Activated naive CD4-positive, alpha-beta T cell treated with anti-CD3 and anti-CD28 coated beads, Interleukin-2, amount 50 U/mL, for 16 hours (primary cell): ENCODE measurements at places on chromosomes 2 and 18.

DNA sequence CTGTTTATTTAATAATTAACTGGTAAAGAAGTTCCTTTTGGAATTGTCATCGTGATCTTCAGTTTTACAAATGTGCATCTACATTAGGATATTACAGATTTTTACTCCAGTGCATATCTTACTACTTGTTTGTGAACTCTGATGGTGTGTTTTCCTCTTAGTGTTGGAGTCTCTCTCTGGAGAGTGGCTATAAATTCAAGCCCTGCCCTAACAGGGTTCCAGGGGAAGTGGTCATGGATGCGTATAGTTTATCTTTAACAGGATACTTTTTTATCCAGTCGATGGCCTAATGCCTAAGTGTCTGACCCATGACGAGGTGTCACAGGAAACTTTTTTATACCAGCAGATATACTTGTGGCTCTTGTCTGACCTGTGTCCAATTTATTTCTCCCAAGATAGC lies 75.4 kb downstream of the CHN1 start:
- DNase-seq: no peak

DNA sequence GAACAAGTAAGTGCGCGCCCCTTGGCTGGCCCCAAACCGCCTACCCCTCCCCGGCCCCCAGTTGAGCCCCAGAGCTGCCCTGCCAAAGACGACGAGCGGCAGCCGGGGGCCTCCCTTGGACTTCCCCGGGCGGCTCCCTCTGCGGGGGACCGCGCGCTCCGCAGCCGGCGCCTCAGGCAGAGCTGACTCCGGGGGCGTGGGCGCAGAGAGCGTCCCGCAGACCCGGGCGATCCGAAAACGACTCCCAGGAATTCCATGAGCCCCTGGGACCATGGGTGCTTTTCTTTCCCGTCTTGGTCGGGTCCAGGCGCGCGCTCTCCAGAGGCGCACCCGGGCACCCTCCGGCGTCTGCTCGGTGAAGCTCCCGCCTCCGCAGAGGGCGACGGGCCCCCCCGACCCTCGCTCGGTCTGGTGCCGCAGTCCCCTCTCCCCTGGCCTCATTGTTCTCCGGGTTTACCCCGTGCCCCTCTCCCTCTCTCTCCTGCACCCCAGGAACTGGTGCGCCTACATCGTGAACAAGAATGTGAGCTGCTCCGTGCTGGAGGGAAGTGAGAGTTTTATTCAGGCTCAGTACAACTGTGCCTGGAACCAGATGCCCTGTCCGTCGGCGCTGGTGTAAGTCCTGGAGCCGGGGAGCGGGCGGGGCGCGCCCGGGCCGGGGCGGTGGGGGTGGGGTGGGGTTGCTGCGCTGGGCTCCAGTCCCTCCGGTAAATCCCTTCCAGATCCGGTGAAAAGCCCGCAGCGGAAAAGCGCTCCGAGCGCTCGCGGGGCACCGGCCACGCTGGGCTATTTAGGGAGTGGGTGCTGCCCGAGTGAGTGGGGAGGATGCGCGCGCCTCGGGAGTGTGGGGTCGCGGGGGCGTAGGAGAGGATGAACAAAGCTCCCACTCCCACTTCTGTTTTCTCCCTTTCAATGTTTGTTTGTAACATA lies 776 bp downstream of the EMILIN2 start:
- peak; percentile 31 for DNase-seq

GRCh38 chr2:15939854-15940660 lies at the start of gene MYCN:
MYCN (plus strand) TSS chr2:15940550; CDS start chr2:15942065, 1,515 bp downstream.
- DNase-seq: peak; percentile 56

GRCh38 chr2:172513524-172513900 lies 42.4 kb upstream of the PDK1 start:
- DNase-seq: no peak

DNA sequence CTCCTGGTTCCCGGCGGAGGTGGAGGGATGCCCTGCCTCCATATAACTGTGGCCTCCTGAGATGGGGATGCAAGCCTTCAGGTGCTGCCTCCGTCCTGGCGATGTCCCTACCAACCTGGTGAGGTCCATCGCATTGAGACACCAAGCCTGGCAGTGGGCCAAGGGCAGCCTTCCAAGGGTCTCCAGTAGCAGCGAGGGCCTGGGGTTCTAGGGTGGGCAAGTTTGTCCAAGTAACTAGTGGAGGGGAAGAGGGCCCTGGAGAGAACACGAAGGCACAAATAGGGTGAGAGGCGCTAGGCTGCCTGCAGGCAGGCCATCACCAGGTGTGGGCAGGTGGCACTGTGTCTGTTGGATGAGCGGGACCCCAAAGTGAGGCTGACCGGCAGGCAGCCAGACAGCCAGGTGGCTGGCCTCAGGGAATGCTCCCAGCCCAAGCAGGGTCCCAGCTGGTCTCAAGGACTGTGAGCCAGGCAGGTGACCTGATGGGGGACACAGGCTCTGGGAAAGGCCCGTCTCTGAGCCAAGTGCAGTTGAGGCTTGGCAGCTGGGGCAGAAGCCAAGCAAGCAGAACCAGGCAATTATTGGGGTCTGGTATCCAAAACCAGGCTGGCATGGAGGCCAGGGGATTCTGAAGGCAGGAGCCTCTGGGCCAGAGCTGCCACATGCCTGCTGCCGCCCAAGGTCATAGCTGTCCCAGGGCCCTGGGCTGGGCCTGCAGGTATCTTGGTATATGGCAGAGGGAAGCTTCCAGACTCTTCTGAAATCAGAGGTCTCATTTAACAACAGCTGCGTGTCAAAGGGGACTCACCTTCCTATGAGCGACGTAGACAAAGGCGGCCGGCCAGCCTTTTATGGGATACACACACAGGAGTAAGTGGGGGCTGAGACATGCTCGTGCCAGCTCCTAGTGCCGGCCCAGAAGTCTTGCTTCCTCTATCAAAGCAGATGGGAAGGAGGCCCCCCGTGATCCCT lies 23.4 kb downstream of the RAMP1 start:
- no peak for DNase-seq

GRCh38 chr2:95052307-95052706 lies 26.8 kb downstream of the MAL start:
- DNase-seq: no peak

DNA sequence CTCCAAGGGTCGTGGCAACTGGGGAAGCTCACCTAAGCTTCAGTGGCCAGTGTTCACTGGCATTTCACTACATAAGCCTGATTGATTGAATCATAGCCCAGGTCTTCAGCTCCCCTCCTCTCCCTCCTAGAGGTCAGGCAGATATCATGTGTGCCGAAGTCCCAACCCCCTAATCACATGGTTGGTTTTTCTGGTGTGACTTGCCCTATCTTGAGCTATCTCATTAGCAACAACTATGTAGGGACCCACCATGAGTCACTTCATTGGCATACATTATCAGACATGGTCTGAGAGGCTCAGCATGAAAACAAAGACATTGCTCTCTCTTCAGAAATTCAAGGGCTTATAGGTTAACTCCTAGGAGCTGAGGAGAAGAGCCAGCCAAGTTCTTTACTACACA lies 76.8 kb downstream of the LYPD1 start:
- no peak for DNase-seq

DNA sequence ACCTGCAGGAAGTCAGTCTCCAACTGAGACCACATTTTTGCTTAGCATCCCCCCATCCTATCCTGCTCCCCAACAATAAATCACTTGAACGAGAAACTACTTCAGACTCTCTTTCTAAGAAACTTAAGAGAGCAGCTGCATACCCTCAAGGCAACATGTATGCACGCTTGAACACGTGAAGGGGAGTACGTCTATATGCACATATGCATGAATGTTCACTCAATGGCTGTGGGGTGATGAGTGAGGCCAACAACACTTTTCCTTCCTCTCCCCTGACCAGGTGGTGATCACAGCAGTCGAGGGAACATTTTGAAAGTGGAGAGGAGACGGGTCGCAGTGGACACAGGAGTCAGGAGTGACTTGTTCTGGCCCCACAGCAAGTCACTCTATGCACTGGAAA lies 79.8 kb upstream of the LPIN2 start:
- no peak for DNase-seq

GRCh38 chr2:237256887-237257286 lies 157.1 kb downstream of the COL6A3 start:
- DNase-seq: no peak

GRCh38 chr18:58862851-58863538 lies 1.7 kb upstream of the ZNF532 start:
- peak; percentile 20 for DNase-seq

DNA sequence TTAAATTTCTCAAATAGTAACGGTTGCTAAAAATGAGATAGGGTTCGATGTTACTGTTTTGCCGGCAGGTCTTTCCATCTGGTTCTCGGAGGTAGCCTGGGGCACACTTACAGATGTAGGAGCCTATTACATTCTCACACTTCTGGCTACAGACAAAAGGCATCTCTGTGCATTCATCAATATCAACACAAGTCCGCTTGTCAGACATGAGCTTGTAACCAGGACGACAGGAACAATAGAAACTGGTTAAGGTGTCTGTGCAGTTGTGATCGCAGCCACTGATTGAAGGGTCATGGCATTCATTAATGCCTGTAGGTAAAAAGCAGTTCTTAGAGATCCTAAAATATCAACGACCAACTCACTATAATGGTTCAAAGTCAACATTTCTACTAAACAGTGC lies 116.3 kb downstream of the DHRS9 start:
- DNase-seq: no peak

- DNase-seq: no peak
These were observed 233.0 kb downstream of the ACTR3 start for GRCh38 chr2:114122930-114123329.

DNA sequence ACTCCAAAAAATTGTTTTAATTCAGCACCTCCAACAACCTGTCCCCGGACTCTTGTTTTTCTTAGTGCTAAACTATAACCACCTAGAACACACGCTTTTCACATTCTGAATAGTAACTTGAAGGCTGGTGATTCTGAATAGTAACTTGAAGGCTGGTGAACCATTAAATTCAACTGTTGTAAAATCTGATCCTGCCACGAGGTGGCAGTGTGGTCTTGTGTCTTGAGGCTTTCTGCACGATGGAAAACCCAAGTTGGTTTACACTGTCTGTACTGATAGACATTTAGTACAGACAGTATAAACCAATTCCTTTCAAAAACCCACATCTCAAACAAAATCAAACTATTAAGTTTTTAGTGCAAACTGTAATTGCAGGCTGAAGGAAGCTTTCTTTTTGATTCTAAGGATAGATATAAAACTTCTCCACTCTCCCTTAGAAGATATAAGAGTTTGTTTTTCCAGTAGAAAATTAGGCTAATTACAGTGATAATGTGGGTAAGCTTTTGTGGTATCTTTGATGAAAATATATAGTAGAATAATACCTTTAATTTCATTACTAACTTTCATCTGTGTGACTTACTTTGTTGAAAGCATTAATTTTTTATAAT lies 57.6 kb downstream of the VAPA start:
- peak; percentile 59 for DNase-seq

- DNase-seq: no peak
These were observed 50.3 kb downstream of the SH2D6 start for GRCh38 chr2:85468704-85469349.

- DNase-seq: no peak
These were observed 734.9 kb downstream of the EPHA4 start for GRCh38 chr2:220837226-220837625.

- no peak for DNase-seq
These were observed 339.7 kb downstream of the TNS1 start for GRCh38 chr2:217662984-217663602.

- no peak for DNase-seq
These were observed 236.4 kb downstream of the ATAD2B start for GRCh38 chr2:23690421-23691105.

GRCh38 chr2:149559341-149560068 lies 28.1 kb downstream of the MMADHC start:
- no peak for DNase-seq

DNA sequence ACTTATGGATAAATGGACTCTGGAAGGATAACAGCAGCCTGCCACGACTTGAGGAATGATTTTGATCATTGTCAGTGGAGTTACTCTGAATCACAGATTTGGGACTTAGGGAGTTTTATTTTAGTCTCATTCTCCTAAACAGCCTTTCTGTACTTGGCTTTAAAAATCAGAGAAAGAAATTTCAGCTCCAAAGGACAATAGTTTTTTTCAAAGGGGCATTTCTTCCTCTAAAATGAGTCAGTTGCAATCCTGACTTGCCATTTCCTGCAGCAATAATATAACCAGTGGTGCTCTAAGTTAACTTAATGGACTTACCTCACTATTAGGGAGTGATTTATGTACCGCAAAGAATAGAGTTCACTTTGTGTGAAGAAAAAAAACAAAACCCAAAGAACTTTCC lies 35.1 kb upstream of the MTX2 start:
- DNase-seq: no peak

DNA sequence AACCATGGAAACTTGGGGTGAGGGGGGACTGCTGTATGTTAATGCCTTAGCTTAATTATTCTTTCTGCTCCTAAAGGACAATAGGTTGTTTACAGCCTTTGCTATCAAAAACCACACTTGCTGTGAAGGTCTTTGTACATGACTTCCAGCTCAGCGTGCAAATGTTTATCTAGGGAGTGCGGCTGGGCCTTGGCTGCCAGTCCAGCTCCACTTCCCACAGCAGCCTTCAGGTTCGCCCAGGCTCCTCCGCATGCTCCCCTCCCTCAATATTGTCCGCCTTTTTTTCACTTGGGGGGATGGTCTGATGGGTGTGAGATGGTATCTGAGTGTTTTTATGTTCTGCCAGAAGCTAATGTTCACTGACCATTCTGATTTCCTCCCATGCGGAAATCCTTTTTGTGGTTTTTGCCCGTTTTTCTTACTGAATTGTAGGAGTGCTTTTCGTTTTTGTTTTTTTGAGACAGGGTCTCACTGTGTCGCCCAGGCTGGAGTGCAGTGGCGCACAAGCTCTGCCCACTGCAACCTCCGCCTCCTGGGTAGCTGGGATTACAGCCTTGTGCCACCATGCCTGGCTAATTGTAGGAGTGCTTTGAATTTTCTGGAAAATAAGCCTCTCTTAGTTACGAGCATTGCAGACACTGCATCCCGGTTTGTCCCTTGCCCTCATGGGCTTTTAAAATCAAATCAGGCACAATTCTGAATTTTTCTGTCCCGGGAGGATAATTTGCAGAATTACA lies 28.8 kb downstream of the SH3BP4 start:
- DNase-seq: no peak
